ENCODE measurements at places on chromosomes 11 and 22.

GRCh38 chr11:14327116-14327515 lies 31.9 kb downstream of the RRAS2 start:
- no peak for DNase-seq

GRCh38 chr11:64900263-64900678 lies 16.7 kb downstream of the ATG2A start:
- DNase-seq: peak; percentile 45

DNA sequence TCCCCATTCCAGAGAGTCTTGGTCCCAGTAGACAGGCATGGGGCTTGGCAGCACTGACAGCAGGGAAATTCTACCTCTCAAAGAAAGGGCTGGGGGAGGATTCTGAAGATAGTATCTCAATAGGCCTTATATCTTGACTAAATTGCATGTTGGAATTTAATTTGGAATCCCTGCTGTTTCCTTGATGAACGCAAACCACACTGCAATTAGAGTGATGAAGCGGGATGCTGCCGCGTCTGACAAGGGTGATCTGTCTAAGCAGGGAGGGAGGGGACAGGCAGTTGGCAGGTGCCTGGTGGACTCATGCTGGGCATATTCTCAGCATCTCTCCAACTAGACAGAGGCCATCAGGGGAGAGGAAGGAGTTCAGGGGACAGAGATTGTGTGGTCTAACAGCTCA lies 48.4 kb downstream of the COMMD9 start:
- DNase-seq: no peak

DNA sequence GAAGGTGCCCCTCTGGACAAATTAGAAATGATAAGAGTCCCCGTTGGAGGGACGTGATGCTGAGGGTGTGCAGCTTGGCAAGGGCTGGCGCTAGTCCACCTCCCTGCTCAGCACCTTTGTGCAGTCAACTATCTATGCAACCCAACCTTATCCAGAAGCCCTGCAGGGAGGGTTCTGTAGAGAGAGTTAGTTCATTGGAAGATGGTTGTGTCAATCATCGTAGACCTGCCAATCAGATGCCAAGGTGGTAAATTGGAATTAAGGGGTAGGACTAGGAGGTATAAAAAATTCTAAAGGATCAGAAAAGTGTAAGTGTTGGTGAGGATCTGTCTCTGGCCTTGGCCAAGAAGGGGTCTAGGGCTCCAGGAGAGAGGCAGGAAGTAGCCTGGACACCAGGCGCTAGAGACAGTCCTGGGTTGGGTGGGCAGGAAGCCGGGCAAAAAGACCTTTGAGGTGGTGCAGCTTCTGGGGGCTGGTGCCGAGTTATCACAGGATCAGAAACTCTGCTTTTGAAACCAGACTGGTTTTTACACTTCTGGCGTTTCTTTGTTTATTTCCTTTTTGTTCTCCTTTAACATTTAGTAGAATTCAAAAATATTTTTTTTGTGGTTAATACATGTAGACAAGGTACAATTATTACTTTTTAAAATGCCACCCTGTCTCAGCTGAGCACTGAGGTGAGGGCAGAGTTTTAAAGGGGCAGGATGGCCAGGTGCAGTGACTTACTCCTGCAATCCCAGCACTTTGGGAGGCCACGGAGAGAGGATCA lies 1.6 kb downstream of the C1QTNF6 start:
- DNase-seq: no peak

- DNase-seq: peak; percentile 77
These were observed 3.7 kb downstream of the CATSPER1 start for GRCh38 chr11:66022401-66023185.

- no peak for DNase-seq
These were observed 24.8 kb downstream of the RIBC2 start for GRCh38 chr22:45438336-45438735.

- no peak for DNase-seq
These were observed 43.5 kb downstream of the GGTLC2 start for GRCh38 chr22:22687638-22688500.

GRCh38 chr11:134229126-134229790 lies 4.8 kb downstream of the VPS26B start:
- DNase-seq: no peak

Data from activated T-cell treated with anti-CD3 and anti-CD28 coated beads for 1 hour (primary cell).